ENCODE measurements at places on chromosomes 12 and 14.

DNA sequence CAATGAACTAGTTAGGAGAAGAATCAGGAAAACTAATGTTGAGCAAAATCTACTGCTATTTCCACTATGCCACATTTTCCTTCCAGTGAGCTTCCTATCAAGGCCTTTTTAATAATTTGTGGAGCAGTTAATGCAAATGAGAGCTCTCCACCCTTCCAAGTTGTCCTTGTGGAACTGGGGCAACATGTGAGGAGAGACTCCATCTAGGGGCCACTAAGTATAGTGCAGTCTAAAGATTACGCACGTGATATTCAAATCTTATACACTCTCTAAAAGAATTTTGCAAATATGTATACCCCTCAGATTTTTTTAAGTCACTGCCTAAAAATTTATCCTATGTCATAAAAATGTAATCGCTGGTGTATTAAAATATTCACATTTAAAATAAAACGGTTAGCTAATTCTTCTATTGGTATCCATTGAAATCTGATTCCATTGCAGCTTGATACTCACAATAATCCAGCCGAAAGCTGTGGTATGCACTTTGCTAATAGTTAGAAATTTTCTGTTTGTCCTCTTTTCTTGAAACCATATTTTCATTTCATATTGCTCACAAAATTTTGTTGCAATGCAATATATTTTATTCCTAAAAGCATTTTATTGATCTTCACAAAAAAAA, 100.1 kb downstream of the PAH start:
- DNase-seq: peak; percentile 60

DNA sequence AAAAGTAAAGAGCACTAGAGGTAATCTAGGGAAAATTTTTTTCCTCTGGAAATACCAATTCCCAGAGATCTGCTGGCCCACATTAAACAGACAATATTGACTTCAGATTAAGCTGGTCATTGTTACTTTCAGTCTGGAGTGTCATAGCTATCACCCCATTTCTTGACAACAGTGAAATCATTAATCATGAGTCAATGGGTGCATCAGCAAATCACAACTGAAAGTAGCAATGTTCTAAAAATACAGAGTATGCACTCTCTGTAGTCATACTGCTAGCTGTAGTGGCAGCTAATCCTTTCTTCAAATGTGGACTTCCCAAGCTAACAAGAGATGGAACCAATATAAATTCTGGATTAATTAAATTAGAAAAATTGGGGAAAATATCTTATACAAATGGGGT, 129.9 kb downstream of the CPNE8 start:
- DNase-seq: no peak

DNA sequence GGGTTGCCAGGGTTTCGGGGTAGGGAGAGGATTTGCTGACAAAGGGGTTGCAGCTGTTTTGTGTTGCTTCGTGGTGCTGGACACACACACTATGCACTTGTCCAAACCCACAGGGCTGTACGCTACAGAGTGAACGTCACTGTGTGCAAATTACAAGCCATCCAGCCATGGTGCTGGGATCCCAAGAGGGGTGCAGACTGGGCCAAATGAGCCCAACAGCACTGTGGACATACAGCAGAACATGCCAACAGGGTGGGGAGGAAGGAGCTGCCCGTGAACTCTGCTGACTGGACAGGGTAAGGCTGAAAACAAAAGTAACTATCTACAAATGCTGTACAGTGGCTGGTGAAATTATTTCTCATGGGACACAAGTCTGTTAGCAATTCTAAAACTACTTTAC, 25.2 kb downstream of the POLE start:
- no peak for DNase-seq

- no peak for DNase-seq
These were observed 140.0 kb downstream of the MON2 start for GRCh38 chr12:62606654-62607053.

- no peak for DNase-seq
These were observed 151.7 kb downstream of the SLC38A4 start for GRCh38 chr12:46674129-46674528.

DNA sequence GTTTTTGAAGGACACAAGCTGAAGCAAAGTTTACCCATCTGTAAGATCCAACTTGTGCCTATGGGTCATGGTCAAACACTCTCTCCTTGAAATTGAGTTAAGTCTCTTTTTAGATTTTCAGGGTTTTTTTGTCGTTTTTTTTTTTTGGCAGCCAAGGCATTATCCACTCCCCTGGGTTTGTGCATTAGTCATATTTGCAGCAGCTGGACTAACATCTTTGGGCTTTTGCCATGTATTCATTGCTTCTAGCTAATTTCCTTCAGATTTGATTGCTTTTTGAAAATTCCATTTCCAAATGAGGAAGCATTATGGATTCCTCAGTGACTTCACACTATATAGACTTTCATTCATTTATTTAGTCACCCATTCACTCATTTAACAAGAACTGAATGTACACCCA, 80.3 kb upstream of the SRRM4 start:
- no peak for DNase-seq

Data from hematopoietic multipotent progenitor cell treated with erythropoietin and hydrocortisone succinate and interleukin-3 and kit ligand, for 6 days (in vitro differentiated cells).